ENCODE measurements at places on chromosomes 7 and 10. TPM values are rescaled to one million over a fixed set of nuclear protein-coding genes. Genes with fewer than 3 reads are reported as not detected.

TMEM184A gene
- total RNA-seq, result 0.11 TPM

TMEM273 gene
- total RNA-seq, result 35.3 TPM

TMEM26 gene
- not detected for total RNA-seq

FBXO24 gene
- total RNA-seq, result 0.34 TPM

PIP gene
- not detected for total RNA-seq

LIPN gene
- total RNA-seq, result not detected

DRGX gene
- total RNA-seq, result not detected

ANKMY2 gene
- total RNA-seq, result 5.7 TPM

PKD1L1 gene
- 0.08 TPM for total RNA-seq

PSD gene
- 3.7 TPM for total RNA-seq

TMEM236 gene
- total RNA-seq, result 0.11 TPM

MAGI2 gene
- total RNA-seq, result 0.16 TPM

MRPS17 gene
- total RNA-seq, result 53.0 TPM

TRPV5 gene
- total RNA-seq, result not detected

MOGAT3 gene
- not detected for total RNA-seq

HOXA11 gene
- total RNA-seq, result not detected

CCL24 gene
- not detected for total RNA-seq

PAX4 gene
- not detected for total RNA-seq

DNAJC30 gene
- 11.9 TPM for total RNA-seq

ZNF239 gene
- 6.7 TPM for total RNA-seq

EPO gene
- total RNA-seq, result not detected

MYO3A gene
- total RNA-seq, result not detected

ZNF467 gene
- 0.16 TPM for total RNA-seq

SRGN gene
- 725 TPM for total RNA-seq

TDRD1 gene
- total RNA-seq, result 0.63 TPM

LDB3 gene
- 0.03 TPM for total RNA-seq

FZD8 gene
- total RNA-seq, result 0.52 TPM

TRIL gene
- not detected for total RNA-seq

COL17A1 gene
- not detected for total RNA-seq

PCGF6 gene
- total RNA-seq, result 15.8 TPM

CLRN3 gene
- not detected for total RNA-seq

IL2RA gene
- total RNA-seq, result 698 TPM

CDK13 gene
- 39.3 TPM for total RNA-seq

FKBP6 gene
- not detected for total RNA-seq

RARRES2 gene
- total RNA-seq, result 1.2 TPM

MSS51 gene
- 0.95 TPM for total RNA-seq

SMO gene
- 0.18 TPM for total RNA-seq

MPLKIP gene
- 40.9 TPM for total RNA-seq

PTPN12 gene
- 7.2 TPM for total RNA-seq

VSTM2A gene
- not detected for total RNA-seq
